PC-9 (cell line): ENCODE measurements at places on chromosomes 7 and 10.

DNA sequence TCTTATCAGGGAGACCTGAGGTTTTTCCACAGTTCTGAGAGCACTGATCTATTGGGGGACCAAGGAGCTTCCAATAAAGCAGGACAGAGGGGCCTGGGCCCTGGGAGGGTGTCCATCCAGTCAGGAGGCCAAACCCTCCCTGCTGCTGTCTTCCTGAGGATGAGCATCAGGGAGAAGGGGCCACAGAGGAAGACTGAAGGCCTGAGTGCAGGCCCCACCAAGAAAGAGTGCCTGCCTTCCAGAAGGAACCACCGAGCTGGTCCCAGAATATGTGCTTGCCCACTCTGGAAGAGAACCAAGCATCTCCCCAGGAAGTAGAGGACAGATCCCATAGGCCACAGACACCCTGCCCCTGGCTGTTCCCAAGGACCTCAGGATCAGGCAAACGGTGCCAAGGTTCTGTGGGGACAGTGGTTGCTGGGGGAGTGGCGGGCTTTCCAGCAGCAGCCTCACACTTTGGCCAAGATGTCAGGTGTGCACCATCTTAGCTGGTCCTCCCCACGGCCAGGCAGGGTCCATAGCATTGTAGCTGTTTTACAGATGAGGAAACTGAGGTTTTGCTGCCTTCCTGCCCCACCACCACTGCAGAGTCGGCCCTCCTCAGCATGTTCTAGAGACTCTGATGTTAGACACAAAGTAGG lies 199.4 kb downstream of the GRID1 start:
- DNase-seq, result no peak

GRCh38 chr10:132814469-132814856 lies 28.5 kb upstream of the NKX6-2 start:
- DNase-seq, result no peak

GRCh38 chr10:54372179-54372578 lies 428.9 kb downstream of the PCDH15 start:
- DNase-seq, result no peak

DNA sequence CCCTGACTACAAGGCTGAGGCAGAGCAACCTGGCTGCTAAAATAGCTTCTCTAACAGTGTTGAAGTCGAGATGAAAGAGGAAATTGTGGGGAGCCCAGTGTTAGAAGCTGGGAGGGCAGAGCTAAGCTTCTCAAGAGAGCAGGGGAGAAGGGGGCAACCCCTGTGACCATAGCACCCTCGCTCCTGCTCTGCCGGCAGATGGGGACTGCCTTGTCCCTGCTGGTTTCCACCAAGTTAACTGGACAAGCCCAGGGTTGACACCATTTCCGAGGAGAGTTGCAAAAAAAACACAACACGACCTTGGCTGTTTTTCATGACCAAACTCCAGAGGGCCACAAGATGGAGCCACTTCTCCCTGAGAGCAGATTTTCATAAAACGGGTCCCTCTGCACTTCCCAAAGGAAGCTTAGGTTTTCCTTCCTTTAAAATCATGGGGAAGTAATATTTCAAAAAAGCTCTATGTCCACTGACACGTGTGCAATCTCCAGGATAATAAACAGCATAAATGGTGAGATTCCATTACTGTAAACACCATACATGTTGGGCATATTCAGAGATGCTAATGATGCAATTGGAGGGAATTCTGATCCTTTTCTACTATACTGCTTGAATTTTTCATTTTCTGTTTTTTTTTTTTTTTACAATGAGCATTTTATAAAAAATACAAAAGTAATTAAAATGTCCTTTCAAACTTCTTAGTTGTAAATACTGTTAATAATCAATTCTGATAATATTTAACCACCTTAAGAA lies 140.4 kb downstream of the PIP4K2A start:
- DNase-seq, result no peak

GRCh38 chr7:18243731-18244130 lies 216.1 kb upstream of the PRPS1L1 start:
- no peak for DNase-seq

DNA sequence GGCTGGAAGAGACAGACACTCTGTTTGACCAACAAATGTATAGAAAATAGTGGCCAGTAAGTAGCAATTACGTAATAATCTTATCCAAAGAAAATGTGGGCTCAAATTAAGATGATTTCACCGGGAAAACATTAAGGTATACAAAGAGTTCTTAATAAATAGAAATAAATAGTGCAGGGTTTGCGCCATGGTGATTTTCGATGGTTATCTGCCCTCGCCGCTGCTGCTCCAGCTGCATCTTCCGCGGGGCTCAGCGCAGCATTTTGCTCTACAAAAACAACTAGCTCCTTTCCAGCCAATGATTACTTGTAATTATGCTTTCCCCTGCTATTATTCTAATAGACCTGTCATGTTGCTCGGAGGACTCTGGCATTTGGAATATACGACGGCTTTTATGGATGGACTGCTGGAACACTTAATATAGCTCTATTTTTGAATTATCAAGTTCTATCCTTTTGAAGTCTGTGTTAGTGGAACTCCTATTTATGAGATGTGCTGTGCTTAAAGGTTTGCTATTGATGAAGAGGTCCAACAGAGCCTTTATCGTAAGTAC lies 103.8 kb downstream of the BUB3 start:
- no peak for DNase-seq

DNA sequence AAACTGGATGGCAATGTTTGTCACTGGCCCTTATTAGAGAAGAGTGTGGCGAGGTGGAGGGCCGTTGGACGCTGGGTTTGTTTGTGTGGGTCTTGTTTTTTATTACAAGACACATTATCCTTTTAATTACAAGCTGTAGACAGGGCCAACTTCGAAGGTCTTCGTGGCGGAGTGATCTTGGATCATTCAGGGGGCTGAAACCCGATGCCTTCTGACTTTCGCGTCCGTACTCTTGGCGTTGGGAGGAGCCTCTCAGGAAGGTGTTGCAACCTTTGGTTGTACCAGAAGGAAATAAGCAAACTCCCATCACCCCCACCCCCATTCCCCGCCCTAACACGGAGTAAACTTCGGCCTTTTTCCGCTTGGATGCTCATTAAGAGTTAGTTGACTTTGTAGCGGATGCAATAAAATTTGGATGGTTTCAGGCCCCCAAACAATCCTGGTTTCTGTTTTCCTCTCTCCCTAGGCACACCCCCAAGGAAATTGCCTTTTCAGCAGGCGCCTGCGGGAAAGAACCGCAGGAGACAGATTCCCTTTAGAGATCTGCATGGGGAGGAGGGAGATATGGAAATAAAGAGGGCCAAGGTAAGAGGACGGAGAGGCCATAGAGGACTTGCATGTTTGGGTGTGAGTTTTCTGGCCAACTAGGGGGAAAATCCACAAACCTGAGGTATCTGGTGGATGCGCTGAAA lies 294.5 kb upstream of the NFE2L3 start:
- no peak for DNase-seq

DNA sequence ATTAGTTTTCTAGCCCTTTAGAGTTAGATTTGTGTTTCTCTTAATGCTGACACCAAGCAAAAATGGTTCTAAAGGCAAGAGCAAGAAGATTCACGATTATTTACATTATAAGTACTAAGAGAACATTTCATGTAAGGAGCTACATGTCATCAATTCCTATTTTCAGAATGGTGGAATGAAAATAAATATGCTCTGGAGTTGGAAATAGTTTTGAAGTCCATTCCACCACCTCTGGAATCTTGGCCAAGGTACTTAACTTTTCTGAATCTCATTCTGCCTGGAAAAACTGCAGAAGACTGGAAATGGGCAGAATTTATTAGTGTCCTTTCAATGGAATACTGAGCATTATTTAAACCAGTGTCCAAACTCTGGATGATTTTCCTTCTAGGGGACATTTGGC lies 125.1 kb upstream of the RAB11FIP2 start:
- DNase-seq, result no peak

DNA sequence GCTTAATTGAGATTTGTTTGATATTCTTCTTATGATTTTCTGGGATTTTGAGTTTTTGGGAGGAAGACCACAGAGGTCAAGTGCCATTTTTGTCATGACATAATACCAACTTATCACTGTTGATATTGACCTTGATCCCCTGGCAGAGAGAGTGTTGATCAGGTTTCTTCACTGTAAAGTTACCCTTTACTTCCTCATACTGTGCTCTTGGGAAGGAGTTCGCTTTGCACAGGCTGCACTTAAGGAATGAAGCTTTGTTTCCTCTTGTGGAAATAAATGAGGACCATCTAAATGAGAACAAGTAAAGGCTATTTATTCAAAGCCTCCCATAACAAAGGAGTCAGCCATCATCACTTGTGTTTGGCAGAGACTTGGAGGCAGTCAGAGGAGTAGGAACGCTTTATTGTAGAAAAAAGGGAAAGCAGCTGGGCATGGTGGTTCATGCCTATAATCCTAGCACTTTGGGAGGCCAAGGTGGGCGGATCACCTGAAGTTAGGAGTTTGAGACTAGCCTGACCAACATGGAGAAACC lies 16.1 kb downstream of the ST7 start:
- no peak for DNase-seq

GRCh38 chr10:71661060-71661622 lies 58.4 kb downstream of the C10orf105 start:
- no peak for DNase-seq

DNA sequence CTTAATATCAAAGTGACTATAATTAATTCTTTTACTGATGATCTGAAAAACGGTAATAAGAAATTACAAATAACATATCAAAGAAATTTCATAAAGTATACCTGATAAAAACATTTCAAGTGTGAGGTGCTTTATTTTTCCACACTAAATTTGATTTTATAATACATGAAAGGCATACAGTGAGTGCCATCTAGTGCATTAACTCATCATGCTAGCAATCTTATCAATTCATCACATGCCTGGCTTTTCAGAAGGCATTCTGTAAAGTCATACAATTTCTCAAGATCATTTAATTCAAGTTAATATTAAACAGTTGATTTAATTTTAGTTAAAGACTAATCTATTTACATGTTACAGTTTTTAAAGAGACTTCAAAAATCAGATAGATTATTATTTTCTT lies 1020.9 kb downstream of the GATA3 start:
- DNase-seq, result no peak

- no peak for DNase-seq
Observed at GRCh38 chr7:74684921-74685320, 27.4 kb downstream of the GTF2I start.

DNA sequence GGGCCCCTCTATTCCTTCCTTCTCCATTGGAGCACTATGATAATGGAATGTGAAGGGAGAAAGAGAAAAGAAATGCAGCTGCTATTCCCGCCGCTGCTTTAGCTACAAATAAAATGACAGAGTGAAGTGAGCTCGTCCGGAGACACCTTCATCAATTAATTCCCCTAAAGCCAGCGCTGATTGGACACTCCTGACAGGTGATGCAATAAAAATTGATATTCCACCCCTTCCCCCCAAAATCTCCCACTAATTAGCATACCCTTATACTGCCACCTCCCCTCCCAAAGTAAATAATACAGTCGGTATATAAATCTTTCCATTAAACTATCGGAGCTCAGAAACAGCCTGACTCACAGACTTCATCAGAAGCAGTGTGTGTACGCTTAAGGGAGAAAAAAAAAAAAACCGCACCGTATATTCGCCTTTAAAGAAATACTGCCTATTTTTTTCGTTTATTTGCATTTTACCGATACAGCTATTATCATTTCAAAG lies 7.3 kb downstream of the SKIDA1 start:
- peak; percentile 57 for DNase-seq

DNA sequence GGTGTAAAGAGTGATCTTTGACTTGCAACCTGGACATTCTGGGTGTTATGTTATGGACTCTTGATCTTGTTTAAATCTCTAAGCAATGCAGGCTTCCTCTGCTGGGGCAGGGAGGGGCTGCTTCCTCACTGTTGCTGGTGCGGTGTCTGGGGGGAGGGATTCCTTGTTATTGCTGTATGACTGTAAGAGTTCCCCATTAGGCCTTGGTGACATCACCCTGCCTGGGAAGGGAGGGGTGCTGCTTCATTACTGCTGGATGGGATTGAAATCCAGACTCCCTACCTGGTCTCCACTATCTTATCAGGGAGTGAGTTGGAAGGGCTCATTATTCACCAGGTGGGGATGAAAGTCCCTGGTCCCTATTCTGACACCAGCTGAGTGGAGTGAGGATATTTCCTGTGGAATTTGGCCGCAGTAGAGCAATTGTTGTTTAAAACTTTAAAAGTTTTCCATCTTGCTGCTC lies 8.8 kb downstream of the OGDH start:
- no peak for DNase-seq

DNA sequence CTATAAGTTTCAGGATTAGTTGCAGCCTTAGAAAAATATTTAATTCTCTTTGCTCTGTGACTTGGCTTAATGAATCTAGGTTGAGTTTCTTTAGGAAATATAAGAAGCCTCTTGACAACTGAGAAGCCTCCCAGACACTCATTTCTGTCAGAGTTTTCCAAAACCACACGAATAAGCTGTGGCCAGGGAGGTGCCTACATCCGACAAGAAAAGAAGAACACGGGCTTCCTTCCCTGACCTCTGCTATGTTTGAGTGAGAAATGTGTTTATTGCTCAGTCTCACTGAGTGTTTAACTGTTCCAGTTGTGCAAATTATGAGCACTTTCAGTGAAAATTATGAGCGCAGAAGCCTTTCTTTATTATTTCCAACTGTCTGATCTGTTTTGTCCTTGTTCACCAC lies 105.0 kb downstream of the TRIL start:
- DNase-seq, result no peak

DNA sequence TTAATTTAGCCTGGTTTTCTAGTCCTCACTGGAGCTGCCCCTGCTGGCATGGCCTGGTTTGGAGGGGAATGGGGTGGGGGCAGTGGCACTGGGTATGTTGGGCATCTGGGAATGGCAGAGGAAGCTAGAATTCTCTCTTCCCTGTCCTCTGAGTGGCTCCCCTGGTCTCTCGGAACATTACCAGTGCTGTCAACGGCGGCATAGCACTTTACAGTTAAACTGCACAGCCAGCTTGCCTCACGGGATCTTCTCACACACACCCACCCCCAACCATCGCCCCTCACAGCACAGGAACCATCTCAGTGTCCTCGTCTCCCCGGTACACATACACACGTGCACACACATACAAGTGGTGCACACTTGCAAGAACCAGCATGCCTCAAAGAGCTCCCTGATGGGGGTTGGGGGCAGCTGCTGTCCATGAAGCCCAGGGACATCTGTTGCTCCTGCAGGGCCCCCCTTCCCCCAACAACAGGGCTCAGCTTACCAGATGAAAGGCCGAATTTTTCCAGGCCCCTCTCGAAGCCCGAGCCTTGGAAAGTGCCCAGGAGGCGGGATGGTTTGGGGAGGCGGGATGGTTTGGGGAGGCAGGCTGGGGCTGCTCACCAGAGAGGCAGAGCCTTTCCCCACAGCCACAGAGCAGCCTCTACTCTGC lies 41.0 kb downstream of the TSPAN15 start:
- DNase-seq, result no peak

GRCh38 chr7:128774921-128775320 lies 673 bp downstream of the OPN1SW start:
- no peak for DNase-seq

- no peak for DNase-seq
Observed at GRCh38 chr7:67406976-67407375, 410.3 kb downstream of the TYW1 start.

GRCh38 chr10:17989908-17990767 lies 38.4 kb downstream of the SLC39A12 start:
- DNase-seq, result no peak
